ENCODE measurements at places on chromosomes 3 and 15.

- peak; percentile 82 for DNase-seq
These were observed 20.4 kb downstream of the FAH start for GRCh38 chr15:80173022-80173759.

- no peak for DNase-seq
These were observed 17.0 kb upstream of the OR5K1 start for GRCh38 chr3:98445949-98446406.

DNA sequence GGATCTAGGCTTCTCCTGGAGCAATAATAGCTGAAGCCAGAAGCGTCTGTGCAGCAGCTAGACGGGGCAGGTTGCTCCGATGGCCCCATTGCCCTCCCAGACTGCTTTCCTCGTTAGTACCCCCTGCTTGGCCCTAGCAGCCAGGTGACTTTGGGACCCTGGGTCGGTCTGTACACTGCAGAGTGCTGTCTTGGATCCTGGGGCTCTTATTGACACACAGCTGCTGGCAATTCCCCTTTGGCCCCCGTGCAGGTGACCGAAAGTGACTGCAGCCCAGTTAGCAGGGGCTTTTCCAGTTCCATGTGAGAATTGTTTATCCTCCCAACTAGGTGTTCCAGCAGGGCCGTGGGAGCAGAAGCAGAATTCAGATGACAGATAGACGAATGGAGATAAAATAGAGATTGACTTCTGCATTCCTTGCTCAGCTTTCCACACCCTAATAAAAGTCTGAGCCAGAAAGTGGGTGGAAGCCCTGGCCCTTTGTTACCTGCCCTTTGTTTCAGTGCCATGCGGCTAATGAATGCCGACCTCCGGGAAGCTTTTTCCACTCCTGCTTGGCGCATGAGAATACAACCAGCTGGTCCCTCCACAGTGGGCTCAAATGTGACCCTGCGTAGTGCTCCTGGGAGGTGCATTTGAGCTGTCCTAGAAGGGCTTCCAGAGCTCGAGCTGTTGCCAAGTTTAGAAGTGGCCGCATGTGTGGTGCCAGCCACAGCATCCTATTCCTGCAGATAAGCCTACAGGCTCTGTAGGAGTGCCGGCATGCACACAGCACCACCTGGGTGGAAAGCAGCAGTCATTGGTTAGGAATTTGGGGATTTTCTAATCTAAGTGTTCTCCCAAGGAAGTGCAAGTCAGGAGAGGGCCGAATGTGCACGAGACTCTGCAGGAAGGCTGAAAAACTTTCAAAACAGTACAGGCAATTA is 94.4 kb downstream of the SLCO3A1 start:
- DNase-seq: no peak

DNA sequence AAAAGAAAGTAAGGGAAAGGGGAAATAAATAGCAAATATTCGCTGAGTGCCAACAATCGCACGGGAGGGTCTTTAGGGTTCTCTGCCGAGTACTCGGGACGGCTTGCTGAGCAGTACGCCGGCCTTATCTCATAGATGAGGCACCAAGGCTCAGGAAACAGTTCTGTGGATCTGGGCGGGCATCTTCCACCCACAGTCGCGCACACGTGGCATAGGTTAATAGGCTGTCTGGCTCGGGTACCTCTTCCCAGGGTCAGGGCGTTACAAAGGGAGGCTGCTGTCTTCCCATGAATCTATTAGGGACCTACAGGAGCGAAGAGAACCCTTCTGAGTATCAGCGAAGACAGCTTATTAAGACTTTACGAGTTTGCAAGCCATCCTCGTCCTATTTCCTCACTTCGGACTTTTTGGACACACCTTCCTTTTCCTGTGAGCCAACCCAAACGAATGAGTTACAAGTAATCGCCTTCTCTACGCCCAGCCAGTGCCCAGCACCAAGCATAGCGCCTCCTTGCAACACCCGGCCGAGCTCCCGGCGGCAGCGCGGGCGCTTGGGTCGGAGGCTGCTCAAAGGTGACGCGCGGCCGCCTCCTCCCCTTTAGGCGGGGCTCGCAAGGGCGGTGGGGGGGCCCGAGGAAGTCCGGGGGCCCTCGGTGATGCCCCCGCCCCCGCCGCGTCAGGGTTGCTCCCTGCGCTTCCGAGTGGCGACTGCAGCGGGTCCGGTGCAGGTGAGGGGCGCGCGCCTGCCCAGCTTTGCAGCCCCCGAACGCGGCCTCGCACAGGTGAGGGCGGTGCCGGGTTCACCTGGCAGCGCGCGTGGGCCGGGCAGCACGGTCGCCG is at the start of gene MCTP2:
Gene MCTP2, plus strand, starts transcription at position 679 of the 840 bp plus-strand sequence. CDS start 66,705 bp downstream, outside the sequence.
- DNase-seq: peak; percentile 85

DNA sequence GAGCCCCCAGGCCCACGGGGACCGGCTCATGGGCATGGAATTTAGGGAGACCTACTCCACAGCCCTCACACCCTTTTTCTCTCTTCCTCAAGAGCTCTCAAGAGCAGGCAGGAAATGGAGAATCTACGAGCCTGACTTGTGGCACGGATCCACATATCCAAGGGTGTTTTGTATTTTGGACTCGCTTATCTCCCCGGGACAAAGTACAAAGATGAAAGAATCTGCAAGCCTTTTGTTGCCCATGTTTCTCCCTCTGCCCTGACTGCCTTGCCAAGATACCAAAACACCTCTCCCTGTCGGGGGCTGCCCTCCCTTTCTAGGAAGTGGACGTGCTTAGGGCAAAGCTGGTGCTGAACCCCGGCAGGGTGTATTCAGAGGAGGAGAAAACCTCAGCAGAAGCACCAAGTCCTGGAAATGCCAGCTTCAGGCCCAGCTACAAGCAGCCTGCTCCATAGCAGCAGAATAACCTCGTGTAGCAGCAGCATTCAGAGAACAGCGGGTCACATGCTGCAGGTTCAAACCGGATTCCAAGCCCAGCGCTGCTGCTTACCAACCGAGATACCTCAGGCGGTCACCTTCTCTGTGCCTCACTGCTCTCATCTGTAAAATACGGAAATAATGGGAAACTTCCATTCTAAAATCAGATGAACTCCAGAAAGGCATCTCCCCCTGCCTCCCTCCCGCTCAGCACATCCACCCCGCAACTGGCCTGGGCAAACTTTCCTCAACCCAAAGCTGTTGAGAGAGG is 35.2 kb downstream of the DNASE1L3 start:
- DNase-seq: no peak

DNA sequence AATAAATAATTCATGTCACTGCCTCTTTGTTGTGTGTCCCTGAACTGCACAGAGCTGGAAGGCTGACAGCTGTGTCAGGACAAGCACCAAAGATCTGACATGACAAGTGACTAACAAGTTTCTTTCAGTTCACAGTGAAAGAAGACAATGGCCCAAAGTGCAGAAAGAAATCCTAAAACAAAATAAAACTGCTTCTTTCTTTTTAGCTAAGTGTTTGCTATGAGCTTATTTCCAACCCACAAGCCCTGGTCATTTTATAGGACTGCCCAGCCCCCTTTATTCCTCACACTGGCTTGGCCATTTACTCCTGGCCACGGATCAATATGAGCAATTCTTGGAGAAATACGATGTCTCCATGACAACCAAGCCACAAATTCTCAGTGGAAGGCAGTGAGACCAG is 238.5 kb downstream of the WDR72 start:
- no peak for DNase-seq

DNA sequence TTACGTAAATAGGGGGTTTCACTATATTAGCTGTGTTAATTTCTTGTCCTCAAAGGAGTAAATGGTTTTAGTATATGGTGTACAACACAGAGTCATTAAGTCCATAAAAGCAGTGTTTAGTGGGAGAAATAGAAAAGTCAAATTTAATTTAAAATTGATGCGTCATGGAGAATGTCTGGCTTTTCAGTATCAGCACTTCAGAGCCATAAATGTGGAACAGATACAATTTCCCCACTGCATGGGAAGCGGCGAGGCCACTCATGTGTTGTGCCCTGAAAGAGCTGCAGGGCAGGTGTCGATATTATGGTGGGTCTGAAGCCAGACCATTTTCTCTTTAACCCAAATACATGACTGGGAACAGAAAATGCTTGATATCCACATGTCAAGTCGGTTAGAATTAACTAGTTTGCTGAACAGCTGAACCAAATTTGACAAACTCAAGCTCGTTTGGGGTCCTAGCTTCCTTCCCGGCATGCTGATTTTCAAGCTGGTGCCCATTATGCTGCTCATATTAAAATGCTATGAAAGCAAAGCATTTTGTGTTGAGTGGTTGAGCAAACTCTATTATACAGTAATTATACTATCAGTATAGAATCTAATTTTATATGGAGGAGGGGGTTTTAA is 364.6 kb upstream of the TBL1XR1 start:
- DNase-seq: no peak

DNA sequence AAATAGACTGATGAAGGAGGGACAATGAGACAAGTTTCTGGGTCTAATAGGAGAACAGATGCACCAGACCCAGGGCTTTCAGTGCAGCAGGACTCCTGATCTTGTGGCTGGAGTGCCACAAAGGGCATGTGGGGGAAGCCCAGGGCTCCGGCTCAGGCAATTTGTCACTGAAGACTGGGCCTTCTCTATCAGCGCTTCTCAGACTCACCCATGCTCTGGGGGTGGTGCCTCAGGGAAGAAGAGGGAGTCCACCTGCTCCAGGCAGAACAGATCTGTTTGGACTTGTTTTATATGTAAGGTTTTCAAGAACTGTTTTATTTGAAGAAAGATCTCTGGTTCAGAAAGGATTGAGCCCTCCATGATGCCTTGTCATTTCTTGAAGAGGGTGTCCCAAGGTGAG is 112.4 kb upstream of the TLE3 start:
- DNase-seq: no peak

DNA sequence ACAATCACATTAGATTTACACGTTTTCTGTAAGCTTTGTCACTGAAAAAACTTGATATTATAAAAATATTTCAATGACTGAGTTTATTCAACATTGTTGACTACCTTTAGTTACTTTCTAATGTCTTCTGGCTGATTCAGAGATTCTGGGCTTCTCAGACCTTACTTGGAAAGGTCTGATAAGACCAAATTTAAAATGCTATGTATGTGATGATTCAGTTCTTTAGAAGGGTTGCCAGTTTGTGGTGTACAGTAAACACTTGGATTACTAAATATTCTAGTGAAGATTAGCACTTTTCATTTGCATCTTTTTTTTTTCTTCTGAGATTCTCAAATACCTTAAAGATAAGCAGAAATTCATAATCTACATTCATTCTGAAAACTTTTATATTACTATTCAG is 49.8 kb downstream of the SGO1 start:
- DNase-seq: no peak

GRCh38 chr15:27238209-27238608 is 267.2 kb downstream of the GABRG3 start:
- DNase-seq: no peak

GRCh38 chr3:188270423-188270972 is 116.5 kb downstream of the LPP start:
- no peak for DNase-seq

GRCh38 chr3:32391643-32392535 is at the start of gene CMTM7:
TSS of gene CMTM7 (plus strand) at chr3:32391853. CDS start at chr3:32391907, 54 bp downstream.
- peak; percentile 71 for DNase-seq

- DNase-seq: no peak
These were observed 98.4 kb downstream of the VGLL4 start for GRCh38 chr3:11545186-11545851.

GRCh38 chr3:72223116-72223515 is 438.2 kb upstream of the PROK2 start:
- no peak for DNase-seq

DNA sequence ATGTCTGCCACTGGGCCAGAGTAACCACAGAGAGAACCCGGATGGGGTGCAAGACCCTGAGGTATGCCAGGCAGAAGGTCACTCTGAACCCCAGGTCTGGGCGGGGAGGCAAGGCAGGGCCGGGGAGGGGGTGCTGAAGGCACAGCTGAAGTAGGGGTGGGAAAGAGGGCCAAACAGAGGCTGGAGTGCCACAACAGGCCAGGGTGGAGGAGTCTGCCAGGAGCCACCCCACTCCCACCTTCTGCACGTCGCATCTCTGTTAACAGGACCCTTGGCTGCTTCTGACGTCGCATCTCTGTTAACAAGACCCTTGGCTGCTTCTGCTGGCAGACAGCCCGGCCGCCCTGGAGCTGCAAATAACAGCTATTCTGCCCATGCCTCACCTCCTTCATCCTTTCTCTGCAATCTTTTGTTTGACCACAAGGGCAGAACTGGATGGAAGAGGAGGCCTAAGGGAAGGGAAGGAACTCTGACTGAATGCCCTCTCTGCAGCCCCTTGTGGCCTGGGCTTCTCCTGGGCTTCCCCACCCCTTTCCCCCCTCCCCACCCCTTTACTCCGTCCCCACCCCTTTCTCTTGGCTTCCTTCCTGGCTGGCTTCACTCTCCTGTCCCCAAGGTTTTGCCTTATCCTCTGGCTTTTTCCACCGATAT is 20.6 kb upstream of the FBLN2 start:
- DNase-seq: no peak

- no peak for DNase-seq
These were observed 891.9 kb upstream of the CADM2 start for GRCh38 chr3:84066915-84067314.

- no peak for DNase-seq
These were observed 71.9 kb upstream of the MBNL1 start for GRCh38 chr3:152196782-152197181.

- DNase-seq: no peak
These were observed 165.6 kb upstream of the PRICKLE2 start for GRCh38 chr3:64390893-64391292.

DNA sequence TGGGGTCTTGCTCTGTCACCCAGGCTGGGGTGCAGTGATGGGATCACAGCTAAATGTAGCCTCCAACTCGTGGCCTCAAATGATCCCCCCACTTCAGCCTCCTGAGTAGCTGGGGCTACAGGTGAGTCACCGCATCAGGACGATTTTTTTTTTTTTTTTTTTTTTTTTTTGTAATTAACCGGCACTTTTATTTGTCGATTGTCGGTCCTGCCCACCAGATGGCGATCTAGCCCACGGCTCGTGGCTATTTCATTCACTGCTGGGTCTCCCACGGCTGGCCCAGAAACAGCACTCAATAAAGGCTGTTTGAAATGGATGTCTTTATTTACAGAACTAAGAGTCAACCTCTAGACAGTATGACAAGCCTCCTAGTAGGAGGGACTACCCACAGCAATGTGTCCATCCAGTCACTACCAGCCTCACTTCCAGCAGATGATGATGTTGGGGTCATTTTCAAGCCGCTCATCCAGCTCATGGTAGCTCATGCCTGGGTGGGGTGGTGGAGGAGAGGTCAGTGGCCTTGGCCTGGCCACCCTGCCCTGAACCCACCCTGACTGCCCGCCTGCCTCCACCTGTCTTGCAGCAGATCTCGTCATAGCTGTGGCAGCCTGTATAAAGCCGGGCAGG is 1.8 kb upstream of the ZMYND10 start:
- peak; percentile 82 for DNase-seq

DNA sequence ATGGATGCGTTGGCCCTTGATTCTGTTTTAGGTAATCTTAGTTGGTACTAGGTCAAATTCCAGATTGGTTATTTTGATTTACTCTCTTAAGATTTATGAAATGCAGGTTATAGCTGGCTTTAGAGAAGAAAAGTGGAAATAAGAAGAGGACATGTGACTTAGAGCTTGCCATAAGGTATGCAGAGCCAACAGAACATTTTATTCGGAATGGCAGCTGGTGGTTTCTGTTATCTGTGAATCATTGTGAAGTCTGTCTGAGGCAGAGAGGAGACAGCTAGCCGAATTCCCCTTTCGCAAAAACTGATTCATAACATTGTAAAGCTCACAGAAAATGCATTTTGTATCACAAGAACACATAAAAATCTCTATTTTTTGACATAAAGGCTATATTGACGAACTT is 82.1 kb downstream of the FILIP1L start:
- no peak for DNase-seq
